ENCODE measurements at places on chromosomes 2 and 18.

- DNase-seq = peak; percentile 84
These were observed 649 bp downstream of the ESCO1 start for GRCh38 chr18:21599585-21600525.

- DNase-seq = no peak
These were observed 85.4 kb downstream of the FMNL2 start for GRCh38 chr2:152420363-152420762.

GRCh38 chr18:58937071-58937886 lies 72.6 kb downstream of the ZNF532 start:
- no peak for DNase-seq

GRCh38 chr2:41972179-41972578 lies 75.6 kb upstream of the PKDCC start:
- no peak for DNase-seq

DNA sequence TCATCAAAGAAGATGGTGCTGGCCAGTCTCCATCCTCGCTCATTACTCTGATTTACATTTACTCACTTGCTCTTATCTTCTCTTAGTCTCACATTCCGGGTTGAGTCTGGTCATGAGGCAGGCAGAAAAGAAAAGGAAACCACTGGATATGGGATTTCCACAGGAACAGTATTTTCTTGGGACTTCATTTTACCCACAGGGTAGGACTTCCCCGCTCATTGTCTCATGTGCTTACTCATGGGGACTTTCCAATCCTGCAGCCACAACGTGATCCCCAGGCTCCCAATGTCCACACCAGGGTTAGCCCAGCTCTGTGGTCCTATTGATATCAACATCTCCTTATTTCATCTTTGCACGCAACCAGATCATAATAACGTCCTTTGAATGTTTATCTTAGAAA lies 373.8 kb downstream of the TMEM182 start:
- DNase-seq = no peak

DNA sequence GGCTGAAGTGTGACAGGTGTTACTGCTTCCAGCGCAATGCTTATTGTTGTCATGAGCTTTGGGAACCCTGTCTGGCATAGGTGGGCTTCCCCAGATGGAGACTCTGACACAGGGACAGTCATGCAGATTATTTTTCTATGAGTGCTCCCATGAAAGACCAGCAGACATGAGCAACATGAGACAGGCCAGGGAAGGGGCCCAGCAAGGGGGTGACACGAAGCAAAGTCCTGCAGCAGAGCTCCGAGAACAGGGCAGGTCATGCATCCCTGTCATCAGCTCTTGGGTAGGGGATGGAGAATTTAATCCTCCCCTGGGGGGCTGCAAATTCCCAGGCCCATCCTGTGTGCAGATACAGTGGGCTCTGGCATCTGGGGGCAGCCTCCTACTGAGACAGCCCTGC lies 77.4 kb downstream of the CTAGE1 start:
- no peak for DNase-seq

DNA sequence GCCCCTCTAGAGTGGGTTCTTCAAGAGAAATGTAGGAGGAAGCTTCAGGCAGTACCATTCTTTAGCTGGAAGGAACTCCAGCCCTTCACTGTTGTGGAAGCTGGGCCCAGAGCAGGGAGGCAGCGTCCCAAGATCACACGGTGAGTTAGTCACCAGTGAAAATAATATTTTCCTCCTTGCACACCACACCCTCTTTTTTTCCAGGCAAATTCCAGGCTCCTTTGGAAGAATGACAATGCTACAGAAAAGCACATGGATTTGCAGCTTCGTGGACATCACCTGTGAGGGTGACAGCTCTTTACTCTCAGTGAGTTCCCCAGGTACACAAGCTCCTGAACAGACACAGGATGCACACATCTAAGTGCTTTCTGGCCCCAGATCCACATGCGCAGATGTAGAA lies 157.1 kb downstream of the COL6A3 start:
- DNase-seq = no peak

GRCh38 chr2:23354554-23354953 lies 30.4 kb upstream of the KLHL29 start:
- DNase-seq = peak; percentile 57

DNA sequence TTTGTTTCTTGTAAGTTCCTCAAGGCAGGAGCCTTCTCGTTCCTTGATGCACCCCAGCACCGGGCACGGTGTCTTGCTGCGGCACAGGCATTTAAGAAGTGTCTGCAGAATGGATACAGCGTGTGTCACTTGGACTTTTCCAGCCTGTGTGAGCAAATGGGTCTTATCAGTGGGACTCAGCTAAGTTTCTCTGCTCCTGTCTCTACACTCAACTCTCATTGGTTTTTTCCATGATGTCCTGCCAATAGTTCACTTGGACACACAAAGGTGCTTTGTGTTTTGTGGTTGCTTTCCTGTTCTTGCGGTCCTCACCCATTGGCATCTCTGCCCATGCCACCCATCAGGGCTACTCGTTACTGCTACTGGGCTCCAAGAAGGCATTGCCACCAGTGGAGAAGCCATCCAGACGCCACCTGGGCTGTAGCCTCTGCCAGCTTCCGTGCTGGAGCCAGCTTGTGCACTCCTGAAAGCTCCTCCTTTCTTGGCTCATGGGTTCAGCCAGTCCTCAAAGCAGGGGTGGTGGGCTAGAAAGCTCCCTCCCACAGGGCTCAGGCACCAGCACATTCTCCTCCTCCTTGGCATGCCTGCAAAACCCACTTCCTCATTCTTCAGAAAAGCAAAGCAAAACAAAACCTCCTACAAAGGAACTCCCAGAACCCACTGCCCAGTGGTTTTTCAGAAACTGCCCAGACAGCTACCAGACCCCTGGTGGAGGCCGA lies 41.4 kb downstream of the IL1R2 start:
- DNase-seq = no peak

DNA sequence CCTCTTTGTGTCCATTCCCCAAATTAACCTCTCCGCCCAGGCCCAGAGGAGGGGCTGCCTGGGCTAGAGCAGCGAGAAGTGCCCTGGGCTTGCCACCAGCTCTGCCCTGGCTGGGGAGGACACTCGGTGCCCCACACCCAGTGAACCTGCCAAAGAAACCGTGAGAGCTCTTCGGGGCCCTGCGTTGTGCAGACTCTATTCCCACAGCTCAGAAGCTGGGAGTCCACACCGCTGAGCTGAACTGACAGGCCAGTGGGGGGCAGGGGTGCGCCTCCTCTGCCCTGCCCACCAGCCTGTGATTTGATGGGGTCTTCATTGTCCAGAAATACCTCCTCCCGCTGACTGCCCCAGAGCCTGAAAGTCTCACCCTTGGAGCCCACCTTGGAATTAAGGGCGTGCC lies 13.5 kb downstream of the KHK start:
- DNase-seq = no peak

GRCh38 chr2:201420442-201421113 lies 30.7 kb downstream of the TRAK2 start:
- no peak for DNase-seq

- no peak for DNase-seq
These were observed 33.9 kb upstream of the SIX2 start for GRCh38 chr2:45043174-45043573.

DNA sequence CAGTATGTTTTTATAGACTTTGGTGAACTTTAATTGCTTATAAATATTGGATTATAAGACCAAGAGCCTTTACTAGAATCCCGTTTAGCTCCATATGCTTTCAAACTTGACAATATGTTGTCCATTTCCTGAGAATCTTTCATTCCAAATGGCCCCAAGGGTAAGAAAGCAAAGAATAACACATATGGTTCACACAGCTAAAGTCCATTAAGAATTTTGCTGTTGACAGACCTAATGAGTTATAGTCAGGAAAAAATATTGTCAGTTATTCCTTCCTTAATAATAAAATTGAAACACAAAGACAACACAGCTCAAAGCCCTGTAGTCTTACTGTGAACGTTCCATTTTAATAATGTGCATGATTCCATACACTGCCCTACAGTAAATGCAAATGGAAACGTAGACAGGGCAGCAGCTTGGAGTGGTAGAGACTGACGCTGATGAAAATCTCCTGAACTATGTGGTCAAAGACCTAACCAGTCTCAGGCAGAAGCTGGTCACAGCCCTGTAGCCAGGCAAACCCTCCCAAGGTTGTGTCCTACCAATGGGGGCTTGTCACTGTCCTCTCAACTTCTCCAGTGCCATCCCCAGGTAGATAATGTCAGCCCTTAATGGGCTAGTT lies 49.0 kb upstream of the ATIC start:
- no peak for DNase-seq

GRCh38 chr18:61963705-61964104 lies 70.9 kb upstream of the RNF152 start:
- no peak for DNase-seq

DNA sequence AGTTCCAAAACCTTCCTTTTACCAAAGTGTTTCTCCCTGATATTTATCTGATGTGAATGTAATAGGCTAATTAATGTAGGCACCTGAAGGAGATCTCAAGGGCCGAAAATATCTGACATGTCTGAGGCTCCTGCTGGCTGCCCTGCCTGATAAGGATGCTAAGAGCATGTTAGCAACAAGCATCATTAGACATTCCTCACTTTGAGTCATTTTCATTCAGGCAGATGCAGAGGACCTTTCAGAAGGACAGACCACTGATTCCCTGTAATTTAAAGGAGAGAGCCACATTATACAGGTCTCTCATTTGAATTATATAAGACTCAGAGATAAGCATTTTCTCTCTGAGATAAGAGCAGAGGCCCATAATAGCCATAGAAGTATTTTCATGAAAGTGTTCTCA lies 222.4 kb upstream of the NCKAP5 start:
- DNase-seq = no peak

GRCh38 chr2:37894601-37895000 lies 30.5 kb upstream of the RMDN2 start:
- no peak for DNase-seq

GRCh38 chr2:4762951-4763376 lies 929.2 kb upstream of the SOX11 start:
- peak; percentile 70 for DNase-seq

DNA sequence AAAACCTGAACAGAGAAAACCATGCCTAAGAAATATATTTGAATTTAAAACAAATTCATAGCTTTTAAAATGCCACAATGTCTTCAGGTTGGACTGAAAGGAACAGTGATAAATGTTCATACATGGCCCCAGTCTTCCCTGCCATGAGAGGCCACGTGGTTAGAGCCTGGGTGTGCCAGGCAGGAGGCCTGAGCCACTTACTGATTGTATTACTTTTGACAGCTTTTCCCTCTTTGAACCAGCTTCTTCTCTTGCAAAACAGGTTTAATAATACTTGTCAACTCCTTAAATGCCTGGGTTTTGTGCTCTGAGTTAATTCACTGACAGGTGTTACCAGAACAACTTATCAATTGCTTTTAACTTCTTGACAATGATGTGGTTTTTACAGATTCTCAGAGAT lies 27.0 kb downstream of the RBKS start:
- DNase-seq = no peak

DNA sequence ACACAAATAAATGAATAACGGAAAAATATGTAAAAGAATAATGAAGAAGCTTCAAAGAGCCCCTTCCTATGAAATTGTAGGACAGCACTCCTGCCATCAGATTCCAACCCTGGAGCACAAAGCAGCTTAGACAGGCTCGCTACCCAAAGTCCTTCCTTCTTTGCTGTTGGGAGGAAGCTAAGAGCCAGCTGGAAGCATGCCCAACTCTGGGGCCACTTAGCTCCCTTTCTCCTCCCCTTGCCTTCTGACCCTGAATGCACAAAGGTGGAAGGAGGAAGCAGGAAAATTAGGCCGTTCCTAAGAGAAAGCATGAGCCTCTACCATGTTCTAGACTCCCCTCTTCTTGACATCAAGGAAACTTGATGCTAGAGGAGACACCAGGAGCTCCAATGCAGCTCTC lies 700.8 kb downstream of the RNF144A start:
- no peak for DNase-seq

DNA sequence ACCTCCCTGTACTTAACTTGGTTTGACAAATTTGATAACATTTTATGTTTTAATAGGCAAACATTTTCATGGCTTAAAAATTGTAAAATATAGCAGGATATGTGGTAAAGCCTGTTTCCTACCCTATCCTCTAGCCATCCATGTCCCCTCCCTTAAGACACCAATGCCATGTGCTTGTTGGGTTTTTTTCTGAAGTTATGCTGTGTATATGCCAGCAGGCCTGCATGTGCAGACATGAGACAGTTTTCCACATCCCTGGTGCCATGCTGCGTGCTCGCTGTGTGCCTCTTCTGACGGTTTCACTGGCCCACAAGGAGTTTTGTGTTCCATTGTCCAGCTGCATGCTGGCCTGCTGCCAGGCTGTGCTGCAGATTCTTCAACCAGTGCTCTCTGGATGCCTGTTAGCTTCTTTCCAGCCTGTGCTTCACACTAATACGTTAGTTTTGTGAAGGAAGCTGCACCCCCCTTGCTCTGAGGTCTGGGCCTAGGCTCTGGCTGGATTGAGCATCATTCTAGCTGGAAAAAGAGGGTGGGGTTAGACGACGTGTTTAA lies 16.9 kb downstream of the INPP4A start:
- DNase-seq = no peak

DNA sequence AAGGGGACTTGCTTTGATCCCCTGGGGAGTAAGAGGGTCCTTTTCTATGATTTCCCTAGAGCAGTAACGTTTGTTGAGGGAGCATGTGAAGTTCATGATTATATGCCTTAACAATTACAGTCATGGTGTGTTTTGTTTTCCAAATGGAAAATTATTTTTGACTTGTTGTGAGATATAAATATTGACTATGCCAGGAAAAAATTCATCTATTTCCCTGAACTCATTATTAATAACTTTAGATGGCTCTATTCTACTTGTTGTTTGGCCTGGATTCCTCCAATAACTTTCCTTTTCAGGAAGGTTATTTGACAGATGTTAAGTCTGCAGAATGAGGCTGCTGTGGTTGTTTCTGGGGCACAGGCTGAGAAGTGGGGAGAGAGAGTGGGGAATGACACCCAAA lies 72.1 kb upstream of the LMAN1 start:
- DNase-seq = no peak

DNA sequence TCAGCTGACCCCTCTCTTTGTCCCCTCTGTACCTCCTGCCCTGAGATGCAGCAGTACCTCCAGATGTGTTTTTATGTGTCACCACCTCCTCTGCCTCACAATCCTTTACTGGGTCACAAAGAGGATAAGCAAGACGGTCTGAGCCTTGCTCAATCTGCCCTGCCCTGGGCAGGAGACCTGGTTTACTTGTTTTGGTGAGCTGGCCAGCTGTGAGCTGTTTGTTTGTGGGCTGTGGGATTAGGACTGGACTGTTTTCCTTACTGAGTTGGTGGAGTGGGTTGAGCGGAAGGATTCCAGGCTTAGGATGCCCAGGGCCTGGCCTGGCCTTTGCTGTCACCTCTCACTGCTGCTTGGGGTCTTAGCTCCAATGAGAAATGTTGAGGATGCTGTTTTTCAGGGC lies 299.5 kb downstream of the SRBD1 start:
- DNase-seq = no peak

- DNase-seq = no peak
These were observed 230.4 kb upstream of the COPS8 start for GRCh38 chr2:236855176-236855865.

- no peak for DNase-seq
These were observed 699.7 kb upstream of the ZNF804A start for GRCh38 chr2:183898641-183899040.

GRCh38 chr2:45649858-45650811 lies 1.3 kb upstream of the PRKCE start:
- peak; percentile 82 for DNase-seq

GRCh38 chr2:211454679-211455078 lies 898.3 kb downstream of the CPS1 start:
- DNase-seq = no peak

Measured in Karpas-422 (cell line).